ENCODE measurements at places on chromosomes 2 and 18.

- DNase-seq = no peak
Observed at GRCh38 chr2:122328816-122329215, 573.4 kb downstream of the TSN start.

DNA sequence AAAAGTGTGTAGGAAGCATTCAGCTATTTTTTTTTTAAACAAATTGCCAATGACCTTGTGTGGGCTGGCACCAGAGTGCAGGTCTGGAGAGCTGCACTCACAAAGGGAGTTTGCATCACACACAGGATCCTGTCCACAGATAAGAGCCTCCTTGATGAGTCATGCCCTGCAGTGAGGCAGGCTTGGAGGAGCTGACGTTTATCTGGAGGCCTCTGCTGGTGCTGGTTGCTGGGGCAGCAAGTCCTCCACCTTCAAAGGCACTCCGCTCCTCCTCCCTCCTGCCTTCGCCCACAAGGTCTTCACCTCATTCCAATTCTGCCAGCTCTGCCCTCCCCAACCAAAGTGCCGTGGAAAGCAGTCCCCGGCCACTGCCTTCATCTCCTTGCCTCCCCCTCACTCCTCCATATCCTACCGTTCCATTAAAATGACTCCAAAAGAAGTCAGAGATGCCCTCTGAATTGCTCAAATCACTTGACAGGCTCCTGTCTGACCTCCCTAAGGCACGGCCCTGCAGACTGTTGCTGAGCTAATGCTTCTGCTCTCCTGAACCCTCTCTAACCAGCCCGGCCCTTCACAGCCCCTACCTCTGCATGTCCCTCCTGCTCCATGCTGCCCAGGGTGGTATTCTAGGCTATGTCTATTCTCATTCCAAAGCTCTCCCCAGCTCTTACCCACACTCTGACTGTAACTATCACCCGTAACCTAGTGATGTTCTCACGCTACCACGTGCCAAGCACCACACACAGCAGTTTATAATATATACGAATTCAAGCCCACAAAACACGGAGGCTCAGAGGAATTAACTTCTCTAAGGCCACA lies 30.9 kb downstream of the LONRF2 start:
- no peak for DNase-seq

GRCh38 chr18:5640939-5641338 lies 97.1 kb upstream of the EPB41L3 start:
- no peak for DNase-seq

DNA sequence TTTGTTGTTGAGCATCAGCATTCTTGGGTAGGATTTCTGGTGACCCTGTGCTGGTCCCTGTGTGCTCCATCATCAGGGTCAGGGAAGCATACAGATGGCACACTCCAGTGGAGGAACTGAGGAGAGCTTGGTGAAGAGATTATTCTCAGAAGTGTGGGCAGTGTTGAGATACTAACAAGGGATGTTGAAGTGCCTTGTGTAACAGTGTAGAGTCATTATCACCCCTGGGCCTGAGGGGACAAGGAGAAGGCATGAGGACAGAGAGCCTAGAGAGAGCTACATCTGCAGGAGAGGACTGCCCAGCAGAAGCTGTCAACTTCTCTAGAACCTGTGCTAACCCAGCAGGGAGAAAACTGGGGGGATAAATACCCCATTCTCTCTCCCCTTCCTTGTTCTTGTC lies 189.0 kb downstream of the PLCL1 start:
- DNase-seq = no peak

GRCh38 chr2:70977605-70978205 lies 725 bp upstream of the ANKRD53 start:
- DNase-seq = no peak

DNA sequence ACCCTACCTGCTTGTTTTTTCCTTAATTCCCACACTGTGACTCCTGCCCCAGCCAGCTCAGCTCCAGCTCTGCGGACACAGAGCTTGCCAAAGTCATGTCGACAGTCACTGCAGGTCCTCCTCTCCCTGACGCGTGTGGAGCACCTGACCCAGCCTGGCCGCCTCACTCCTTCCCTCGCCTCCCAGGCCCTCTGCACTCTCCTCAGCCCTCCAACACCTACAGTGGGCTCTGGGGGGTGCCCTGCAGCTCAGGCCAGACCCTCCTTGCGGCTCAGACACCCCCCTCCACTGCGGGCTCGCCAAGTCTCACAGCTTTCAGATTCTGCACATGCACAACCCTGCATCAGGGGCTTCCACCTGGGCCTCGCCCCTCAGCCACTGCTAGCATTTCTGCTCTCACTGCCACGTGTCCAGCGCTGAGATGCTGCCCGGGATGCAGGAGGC lies 68.3 kb downstream of the NDUFA10 start:
- DNase-seq = no peak

DNA sequence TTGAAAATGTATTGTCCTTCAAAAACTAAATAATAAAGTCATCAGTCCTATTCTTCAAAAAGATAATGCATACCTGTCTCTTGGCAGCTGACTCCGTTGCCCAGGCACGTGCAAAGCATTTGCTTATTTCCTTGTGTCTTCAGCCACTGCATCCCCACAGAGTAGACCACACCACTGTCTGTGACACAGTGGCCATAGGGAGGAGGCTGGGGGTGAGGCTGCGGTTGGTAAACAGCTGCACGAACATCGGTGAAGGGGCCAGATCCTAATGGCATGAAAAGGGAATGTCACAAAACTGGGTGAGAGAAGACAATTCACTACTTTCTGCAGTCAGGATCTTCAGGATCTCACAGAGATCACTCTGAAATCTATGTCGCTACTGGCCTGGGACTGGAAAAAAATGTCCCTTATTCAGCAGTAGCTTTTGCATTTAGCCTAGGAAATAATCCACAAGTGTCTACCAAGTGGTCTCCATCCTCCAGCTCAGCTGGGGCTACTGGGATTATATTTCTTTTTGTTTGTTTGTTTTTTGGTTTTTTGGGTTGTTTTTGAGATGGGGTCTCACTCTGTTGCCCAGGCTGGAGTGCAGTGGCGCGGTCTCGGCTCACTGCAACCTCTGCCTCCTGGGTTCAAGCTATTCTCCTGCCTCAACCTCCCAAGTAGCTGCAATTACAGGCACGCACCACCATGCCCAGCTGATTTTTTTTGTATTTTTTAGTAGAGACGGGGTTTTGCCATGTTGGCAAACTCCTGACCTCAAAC lies 10.7 kb downstream of the FN1 start:
- no peak for DNase-seq

DNA sequence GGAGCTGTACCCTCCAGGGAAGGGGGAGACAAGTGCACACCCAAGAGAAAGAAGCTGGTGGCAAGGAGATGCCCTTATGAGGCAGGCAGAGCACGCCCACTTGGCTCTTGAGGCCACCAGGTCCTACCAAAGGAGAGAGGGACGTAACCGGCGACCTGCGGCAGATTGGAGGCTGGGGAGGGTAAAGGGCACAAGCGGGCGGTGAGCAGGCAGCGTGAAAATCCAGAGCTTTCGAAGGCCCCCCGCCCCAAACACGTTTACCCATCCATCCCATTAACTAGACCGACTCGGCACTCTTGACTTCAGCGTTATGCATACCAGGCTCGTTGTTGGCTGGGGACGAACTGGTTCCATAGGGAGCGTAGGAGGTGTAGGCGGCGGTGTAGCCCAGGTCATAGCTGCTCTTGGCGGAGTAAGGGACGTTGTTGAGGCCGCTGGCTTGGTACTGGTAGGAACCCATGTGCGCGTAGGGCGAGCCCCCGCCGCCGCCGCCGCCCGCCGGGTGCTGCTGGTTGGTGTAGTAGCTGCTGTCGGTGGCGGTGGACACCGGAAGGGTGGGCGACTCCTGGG lies 794 bp downstream of the DLX2 start:
- no peak for DNase-seq

- DNase-seq = peak; percentile 26
Observed at GRCh38 chr2:6773007-6773693, 92.6 kb downstream of the CMPK2 start.

DNA sequence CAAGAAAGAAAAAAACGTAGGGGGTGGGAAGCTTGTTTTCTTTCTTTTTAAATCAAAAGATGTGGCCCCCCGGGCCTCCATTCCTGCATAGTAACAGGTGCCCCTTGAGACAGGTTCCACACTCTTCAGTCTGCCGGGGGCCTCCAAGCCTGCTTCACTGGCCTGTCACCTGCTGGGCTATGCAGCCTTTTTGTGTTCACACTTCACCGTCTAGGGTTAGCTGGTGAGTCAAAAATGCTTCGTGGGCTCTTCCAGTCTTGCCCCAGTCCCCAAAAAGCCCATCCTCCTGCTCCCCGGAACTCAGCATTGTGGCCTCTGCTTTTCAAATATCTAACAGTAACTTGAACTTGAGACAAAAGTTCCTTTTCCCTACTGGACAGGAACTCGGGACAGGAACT lies 67.9 kb downstream of the POLR1A start:
- no peak for DNase-seq

- DNase-seq = no peak
Observed at GRCh38 chr2:231132129-231132528, 7.3 kb upstream of the HTR2B start.

GRCh38 chr2:170971071-170971470 lies 42.0 kb downstream of the GORASP2 start:
- no peak for DNase-seq

DNA sequence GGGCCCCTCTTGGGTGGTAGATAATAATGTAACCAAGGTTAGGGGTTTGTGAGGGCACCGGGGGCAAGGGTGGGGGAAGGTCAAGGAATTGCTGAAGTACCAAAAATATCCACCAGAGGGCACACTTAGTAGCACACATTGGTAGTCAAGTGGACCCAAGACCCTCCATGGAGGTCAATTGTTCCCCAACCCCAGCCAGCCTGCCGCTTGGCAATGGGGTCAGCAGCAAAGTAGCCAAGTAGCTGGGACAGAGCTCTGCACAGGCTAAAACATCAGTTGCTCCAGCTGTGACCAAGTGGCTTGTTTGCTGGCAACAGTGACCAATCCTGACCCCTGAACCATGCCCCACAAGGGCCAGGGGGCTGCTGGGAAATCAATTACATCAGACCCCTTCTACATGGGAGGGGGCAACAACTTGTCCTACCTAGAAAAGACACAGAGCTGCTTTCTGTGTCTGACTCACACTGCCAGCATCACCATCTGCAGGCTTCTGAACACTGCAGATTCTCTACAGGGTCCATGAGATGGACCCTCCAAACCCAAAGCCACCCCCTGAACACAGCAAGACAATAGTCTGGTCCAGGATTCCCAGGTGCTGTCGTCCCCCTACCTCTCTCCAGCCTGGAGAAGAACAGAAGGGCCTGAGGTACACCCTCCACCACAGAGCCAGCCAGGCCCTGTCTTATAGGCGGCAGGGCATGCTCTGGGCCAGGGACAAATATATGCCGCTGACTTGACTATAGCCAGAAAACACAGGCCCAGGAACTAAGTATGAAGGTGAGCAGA lies 76.0 kb downstream of the EMX1 start:
- DNase-seq = no peak

DNA sequence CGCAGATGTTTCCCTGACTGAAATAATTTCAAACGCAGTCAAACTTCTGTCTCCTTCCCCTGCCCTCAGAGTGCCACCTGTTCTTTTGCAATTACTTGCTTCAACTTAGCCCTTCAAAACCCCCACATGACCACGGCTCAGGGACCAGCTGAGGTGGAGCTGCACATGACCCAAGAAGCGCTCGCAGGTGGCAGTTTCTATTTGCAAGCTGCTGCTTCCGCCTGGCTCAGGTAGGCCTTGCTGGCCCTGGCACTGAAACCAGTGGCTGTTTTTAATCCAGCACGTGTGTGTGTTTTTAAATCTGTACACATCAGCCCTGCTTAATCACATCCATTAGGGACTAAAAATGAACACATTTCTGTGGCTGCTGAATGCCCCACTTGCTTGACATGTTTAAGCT lies 95.3 kb downstream of the CCDC93 start:
- DNase-seq = no peak

- DNase-seq = no peak
Observed at GRCh38 chr2:129004485-129004884, 685.8 kb upstream of the HS6ST1 start.

- DNase-seq = no peak
Observed at GRCh38 chr2:102657770-102658169, 38.4 kb downstream of the SLC9A2 start.

GRCh38 chr2:8609357-8609811 lies 72.5 kb upstream of the ID2 start:
- DNase-seq = no peak

DNA sequence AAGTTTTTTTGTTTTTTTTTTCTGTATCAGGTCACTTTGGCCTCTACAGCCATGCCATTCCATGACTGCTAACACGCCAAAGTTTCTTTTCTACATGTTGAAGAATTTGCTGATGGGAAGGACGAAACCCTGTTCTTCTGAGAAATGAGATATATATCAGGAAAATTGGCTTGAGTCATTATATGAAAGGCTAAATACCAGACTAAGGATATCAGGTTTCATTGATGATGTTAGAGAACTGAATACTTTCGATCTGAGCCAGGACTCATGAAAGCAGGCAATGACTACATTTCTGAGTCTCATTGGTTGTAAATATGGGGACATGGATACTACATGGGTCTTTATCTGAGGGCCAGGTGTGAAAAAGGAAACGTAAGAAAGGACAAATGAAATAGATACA lies 181.4 kb downstream of the OSR1 start:
- DNase-seq = no peak

DNA sequence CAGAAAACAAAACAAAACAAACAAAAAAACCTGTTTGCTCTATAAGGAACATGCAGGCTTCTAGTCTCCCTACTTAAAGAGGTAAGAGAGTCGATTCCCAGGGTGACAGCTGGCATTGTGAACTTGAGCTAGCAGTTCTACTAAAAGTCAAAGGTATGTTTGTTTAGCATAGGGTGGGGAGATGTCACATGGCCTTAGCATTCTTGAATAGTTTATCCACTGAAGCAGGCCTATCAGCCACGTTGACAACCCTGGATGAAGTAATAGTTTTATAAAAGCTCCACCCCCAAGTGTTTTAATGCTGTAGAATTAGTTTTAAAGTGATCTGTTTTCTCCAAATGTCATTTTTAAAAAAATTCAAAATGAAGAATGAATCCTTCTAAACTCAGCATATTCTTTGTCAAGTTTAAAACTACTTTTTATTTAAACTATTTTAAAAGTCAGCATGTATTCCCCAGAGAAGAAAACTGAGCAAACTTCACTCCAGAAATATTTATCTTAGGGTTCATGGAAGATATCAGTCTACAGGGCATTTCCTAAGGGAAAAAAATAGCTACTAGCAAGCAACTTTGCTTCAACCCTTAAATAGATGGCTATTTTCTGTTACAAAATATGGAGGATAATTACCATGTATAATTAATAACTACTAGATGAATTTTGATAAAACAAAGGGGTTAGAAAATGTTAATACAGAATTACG lies 1.7 kb downstream of the MYOM1 start:
- no peak for DNase-seq

- DNase-seq = no peak
Observed at GRCh38 chr2:97673182-97673914, 3.8 kb downstream of the C2orf92 start.

GRCh38 chr2:208192611-208193236 lies 2.9 kb upstream of the C2orf80 start:
- no peak for DNase-seq

- DNase-seq = no peak
Observed at GRCh38 chr18:10239103-10239502, 215.3 kb upstream of the APCDD1 start.

DNA sequence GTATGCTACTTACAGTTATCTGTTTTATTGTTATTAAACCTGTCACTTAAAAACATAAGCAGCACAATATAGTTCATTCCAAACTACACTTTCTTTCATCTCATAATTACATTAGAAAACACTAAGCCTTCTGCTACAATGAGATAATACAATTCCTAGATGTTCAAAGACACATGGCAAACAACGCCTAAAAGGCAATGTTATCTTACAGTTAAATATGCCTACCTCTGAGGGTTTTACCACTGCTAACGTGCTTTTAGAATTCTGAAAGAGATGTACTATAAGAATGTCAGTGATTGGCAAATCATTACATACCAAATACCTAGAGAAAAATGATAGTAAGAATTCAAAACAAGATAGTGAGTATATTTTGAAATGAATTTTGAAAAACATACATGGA lies 46.8 kb upstream of the SPOPL start:
- no peak for DNase-seq

All from NCI-H2081 treated with DMSO at 0.1 percent for 48 hours (cell line).